ENCODE measurements at places on chromosomes 16 and 17.

DNA sequence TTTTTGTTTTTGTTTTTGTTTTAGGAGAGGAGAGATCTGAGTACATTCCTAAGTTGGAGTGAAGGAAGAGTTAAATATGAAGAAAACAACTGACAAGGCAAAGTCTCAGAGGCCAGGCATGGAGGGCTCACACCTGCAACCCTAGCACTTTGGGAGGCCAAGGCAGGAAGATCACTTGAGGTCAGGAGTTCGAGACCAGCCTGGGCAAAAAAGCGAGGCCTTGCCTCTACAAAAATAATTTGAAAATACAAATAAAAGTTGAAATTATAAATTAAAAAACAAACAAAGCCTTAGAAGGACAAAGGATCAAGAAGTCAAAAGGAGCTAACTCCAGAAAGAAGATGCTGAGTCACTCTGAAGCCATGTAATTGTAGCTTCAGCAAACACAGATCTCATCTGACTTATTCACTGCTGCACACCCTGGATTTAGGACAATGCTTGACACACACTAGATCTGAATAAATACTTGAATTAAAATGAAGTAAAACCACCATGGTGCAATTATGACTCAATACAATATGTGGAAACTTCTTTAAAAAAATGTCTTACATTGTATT lies 9.1 kb downstream of the CEP20 start:
- DNase-seq: peak; percentile 83

- DNase-seq: peak; percentile 89
Observed at GRCh38 chr17:44901411-44901921, 2.2 kb upstream of the EFTUD2 start.

- DNase-seq: no peak
Observed at GRCh38 chr17:4307179-4307930, 43.6 kb upstream of the ANKFY1 start.

DNA sequence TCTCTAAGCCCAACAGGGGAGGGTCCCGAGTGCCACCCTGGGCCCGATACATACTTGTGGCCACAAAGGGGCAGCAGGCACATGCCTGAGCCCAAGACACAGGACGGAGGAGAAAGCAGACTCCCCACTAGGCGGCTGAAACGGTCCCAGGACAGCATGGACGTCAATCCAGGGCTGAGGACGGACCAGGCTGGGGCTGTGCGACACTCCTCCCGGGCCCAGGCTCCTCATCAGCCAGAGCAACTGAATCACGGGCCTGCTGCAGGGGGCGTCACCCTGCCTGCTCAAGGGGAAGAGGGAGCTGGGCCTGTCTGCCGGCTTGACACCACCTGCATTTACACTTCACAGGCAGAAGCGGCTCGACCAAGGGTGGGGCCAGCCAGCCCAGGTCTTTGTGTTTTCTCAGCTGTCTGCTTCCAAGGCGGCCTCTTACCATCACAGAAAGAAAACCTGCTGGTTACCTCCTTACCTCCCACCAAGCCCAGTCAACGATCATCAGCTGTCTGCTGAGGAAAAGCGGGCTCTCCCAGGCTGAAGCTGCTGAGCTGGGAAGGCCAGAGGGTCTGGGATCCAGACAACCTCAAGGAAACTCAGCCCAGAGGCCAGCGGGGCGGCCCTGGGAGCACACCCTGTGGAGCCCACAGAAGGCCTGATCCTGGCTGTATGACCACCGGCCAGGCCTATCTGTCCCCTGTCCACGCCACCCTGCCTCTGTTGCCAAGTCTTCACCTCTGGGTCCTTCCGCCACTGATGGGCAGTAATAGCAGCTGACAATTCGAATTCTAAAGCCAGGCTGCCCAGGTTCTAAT lies 26.4 kb downstream of the KIFC3 start:
- no peak for DNase-seq

Data from osteoblast (primary cell).